RKO (cell line): ENCODE measurements at places on chromosomes 5 and 9.

- DNase-seq = peak; percentile 71
These were observed 694 bp upstream of the PHPT1 start for GRCh38 chr9:136848393-136849037.

GRCh38 chr5:154346427-154346826 is 99.4 kb upstream of the SAP30L start:
- no peak for DNase-seq

DNA sequence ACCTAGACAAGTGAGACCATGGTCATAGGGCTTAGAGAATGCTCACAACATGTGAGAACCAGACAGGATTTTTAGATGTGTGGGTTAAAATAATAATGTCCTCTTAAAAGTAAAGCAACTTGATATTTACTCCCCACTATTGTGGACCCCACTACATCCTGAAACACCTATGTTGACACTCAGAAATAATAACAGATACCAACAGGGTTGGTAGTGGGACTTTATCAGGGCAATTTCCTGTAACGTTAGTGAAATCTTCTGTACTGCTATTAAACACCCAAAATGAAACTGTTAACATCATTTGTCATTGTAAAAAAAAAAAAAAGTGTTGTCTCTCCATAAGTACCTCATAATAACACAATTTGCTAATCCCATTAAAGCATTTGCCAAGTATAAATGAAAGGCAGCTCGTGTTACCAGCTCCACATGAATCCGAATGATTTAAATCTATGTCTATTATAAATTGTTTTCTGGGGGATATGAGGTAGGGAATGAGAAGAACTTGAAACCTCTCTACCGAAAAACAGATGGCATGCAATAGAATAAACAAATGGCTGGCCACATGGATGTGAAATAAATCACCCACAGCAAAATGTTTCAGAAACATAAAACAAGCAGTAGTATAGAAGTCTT is 285.9 kb downstream of the ARHGEF28 start:
- DNase-seq = no peak

- no peak for DNase-seq
These were observed 132.2 kb downstream of the ARL15 start for GRCh38 chr5:54178207-54178606.

- DNase-seq = no peak
These were observed 11.1 kb downstream of the SMAD5 start for GRCh38 chr5:136143763-136144162.
